NCI-H510A (cell line): ENCODE measurements at places on chromosomes 16 and 17.

GRCh38 chr16:48110982-48111381, 44.8 kb downstream of the ABCC12 start:
- no peak for DNase-seq

- DNase-seq: no peak
Observed at GRCh38 chr16:27564224-27564623, 14.3 kb downstream of the KATNIP start.

- DNase-seq: no peak
Observed at GRCh38 chr17:72031219-72031884, 89.5 kb upstream of the SOX9 start.

GRCh38 chr17:58265902-58266875, 14.5 kb downstream of the MPO start:
- no peak for DNase-seq

GRCh38 chr16:15701367-15701766, 51.3 kb downstream of the NDE1 start:
- DNase-seq: no peak

DNA sequence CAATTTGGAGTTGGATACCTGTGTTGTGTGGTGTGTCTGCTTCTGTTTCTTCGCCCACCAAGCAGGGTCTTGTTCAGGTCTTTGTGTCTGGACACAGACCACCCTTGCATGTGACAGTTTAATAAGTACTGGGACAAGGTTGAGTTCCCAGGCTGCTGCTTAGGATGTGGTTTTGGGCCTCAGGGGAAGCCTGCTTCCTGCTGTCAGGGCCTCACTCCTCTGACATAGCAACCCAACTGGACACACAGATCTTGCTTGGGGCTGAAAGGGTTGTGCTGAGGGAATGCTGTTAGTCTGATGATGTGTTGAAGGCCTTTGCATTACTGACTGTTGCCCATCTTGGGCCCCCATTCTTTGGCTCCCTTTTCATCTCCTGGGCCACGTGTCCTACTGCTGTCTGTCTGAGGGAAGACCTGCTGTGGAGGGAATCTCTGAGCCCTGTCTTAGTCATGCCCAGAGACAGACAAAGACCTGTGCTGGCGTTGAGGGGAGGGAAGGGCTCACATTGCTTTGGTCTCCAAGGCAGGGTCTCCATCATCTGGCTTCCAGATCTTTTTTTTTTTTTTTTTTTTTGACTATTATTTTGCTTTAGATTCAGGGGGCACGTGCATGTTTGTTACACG, 4.7 kb upstream of the TGFB1I1 start:
- DNase-seq: no peak

DNA sequence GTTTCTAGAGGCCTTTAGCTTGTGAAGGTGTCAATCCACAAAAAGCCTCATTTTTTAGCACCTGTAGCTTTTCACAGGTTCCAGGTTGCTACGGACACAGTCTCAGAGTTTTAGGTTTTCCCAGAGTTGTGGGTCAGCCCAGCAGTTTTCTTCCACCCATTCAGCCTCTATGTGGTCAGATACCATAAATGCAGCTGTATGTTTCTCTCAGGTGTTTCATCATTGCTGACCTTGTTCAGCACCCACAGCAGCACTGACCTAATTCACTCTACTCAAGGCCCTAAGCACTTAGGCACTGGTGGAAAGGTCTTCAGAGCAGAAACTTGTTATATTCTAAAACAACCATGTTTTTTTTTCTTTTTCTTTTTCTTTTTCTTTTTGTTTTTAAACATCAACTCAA, 15.0 kb upstream of the SPACA3 start:
- DNase-seq: no peak

GRCh38 chr17:40415390-40415789, 2.3 kb downstream of the TOP2A start:
- DNase-seq: no peak

- no peak for DNase-seq
Observed at GRCh38 chr17:15914400-15915170, 30.3 kb upstream of the ADORA2B start.

GRCh38 chr16:3020247-3020603, at the start of gene TNFRSF12A:
TNFRSF12A (plus strand) TSS chr16:3020368; CDS start chr16:3020398, 30 bp downstream.
- no peak for DNase-seq

DNA sequence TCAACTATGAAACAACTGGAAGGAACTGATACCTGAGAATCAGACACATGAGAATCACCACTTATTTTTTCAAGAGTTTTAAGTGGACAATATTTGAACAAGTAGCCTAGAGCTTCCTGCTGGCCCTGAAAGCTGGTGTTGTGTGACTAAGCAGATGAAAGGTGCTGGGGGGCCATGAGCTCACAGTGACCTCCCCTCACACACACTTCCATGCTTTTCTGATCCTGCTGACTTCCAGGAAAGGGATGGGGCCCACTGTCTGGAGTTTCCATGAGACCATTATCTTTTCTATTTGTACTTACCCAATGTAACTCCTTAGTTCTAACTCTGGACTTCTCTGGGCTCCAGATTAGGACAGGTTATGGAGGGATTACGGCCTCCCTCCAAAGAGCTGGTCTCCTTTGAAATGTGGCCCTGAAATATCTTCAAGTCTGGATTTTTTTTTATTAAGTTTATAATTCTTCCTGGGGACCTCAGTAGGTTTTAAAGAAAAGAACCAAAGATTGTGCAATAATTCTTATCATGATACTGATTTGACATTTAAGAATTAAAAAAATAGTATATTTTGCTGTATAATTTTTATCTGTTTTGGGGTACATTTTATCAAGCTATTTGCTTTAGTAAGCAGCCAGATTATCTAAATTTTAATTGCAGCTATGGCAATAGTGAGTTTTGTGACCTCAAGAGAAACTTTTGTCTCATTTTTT, 4.9 kb downstream of the CAPNS2 start:
- no peak for DNase-seq

- DNase-seq: no peak
Observed at GRCh38 chr17:75740631-75741077, 19.4 kb downstream of the ITGB4 start.

GRCh38 chr16:84090211-84090610, 26.5 kb downstream of the MBTPS1 start:
- DNase-seq: no peak

- no peak for DNase-seq
Observed at GRCh38 chr17:40079545-40079944, 16.8 kb downstream of the THRA start.

GRCh38 chr16:79758615-79759346, 158.2 kb upstream of the MAF start:
- DNase-seq: no peak

- DNase-seq: no peak
Observed at GRCh38 chr17:79534851-79535727, 75.8 kb downstream of the RBFOX3 start.

DNA sequence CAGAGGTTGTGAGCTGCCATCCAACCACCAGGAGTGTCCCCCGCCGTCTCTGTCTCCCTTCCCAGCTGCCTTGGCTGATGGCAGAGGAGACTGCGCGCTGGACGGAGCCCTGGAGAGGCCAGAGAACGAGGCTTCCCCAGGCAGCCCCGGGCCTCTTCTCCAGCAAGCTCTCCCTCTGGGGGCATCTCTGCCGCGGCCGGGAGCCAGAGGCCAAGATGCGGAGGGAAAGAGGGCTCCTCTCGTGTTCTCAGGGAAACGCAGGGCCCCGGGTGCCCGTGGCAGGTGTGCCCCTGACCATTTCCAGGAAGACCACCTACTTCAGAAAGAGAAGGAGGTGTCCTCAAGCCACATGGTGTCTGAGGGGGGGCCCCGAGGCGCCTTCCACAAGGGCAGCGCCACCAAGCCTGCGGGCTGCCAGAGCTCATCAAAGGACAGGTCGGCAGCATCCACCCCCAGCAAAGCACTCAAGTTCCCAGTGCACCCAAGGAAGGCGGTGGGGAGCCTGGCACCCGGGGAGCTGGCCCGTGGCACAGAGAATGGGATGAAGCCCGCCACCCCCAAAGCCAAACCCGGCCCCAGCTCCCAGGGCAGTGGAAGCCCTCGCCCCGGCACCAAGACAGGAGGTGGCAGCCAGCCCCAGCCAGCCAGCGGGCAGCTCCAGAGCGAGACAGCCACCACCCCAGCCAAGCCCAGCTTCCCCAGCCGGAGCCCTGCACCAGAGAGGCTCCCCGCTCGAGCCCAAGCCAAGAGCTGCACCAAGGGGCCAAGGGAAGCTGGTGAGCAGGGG, 14.8 kb upstream of the ZFPM1 start:
- no peak for DNase-seq

GRCh38 chr17:49645654-49646053, 32.2 kb downstream of the SPOP start:
- DNase-seq: no peak

GRCh38 chr16:66926961-66927436, 1.7 kb upstream of the RRAD start:
- no peak for DNase-seq

- DNase-seq: no peak
Observed at GRCh38 chr16:29726845-29727377, 18.9 kb downstream of the C16orf54 start.

DNA sequence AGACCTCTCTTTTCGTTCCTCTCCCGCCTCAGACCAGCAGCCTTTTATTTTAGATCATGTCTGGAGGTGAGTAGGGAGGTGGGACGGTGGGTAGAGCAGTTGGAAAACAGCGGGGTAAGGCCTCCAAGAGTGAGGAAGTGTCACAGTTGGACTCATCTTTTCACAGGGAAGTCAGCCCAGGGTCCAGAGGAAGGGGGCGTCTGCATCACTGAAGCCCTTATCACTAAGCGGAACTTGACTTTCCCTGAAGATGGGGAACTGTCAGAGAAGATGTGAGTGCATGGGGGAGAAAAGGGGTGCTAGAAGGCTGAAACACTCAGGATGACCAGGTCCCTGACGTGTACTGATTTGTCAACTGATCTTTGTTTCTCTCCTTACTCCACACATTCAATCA, 461 bp downstream of the LRRC46 start:
- no peak for DNase-seq

GRCh38 chr17:6454495-6455320, 10.5 kb downstream of the PIMREG start:
- no peak for DNase-seq

- peak; percentile 74 for DNase-seq
Observed at GRCh38 chr17:74325743-74326379, at the start of gene KIF19. KIF19 (plus strand) TSS chr17:74326226; CDS start chr17:74326350, 124 bp downstream.

- DNase-seq: no peak
Observed at GRCh38 chr17:70091696-70092095, 16.7 kb downstream of the KCNJ16 start.

GRCh38 chr16:46649588-46650253, 28.5 kb upstream of the SHCBP1 start:
- no peak for DNase-seq

- no peak for DNase-seq
Observed at GRCh38 chr16:81608523-81609209, 164.1 kb downstream of the CMIP start.
